Peyer's patch (tissue), 4 donors: ENCODE measurements at places on chromosomes 1 and 21. TPM values are rescaled to one million over a fixed set of nuclear protein-coding genes. Genes with fewer than 3 reads are reported as not detected.

DNA sequence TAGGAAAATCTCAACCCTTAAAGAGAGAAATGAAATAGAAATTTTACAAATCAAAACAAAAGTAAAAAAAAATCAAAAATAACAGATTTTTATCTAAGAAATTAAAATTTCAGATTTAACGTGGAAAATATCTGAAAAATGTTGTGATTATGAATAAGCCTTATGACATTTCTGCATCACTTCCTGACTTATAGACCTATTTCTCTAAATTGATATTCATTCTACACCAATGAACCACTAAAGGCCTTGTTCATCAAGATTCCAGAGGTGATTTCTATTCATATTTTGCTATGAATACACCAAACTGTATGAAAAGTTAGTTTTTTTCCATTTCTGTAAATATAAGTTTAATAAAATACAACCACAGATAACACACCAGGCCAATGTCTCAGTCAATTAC is 261.5 kb downstream of the SMYD3 start:
- no peak for DNase-seq
- H3K36me3 ChIP-seq, result no peaks in the 10 kb centered on the region
- no peak overlapping the region for H3K4me3 ChIP-seq
- no peak overlapping the region for H3K27ac ChIP-seq
- H3K4me1 ChIP-seq, result no peaks in the 10 kb centered on the region
- H3K27me3 ChIP-seq, result no peaks in the 10 kb centered on the region

- no peak within 1 kb of the TSS for H3K4me3 ChIP-seq
- H3K27ac ChIP-seq, result no peak within 1 kb of the TSS
- no peaks in the 10 kb centered on the region for H3K36me3 ChIP-seq
- no peaks in the 10 kb centered on the region for H3K27me3 ChIP-seq
- peaks cover 7% of the 10 kb centered on the region for H3K4me1 ChIP-seq
- no peak for DNase-seq
These were observed at the start of gene ARHGEF19 for GRCh38 chr1:16212251-16212961. Gene ARHGEF19, minus strand, starts transcription at chr1:16212652. Its CDS starts 3,598 bp downstream, at chr1:16209054.

GRCh38 chr1:18241891-18242290 is 134.3 kb downstream of the IGSF21 start:
- no peak overlapping the region for H3K4me3 ChIP-seq
- DNase-seq, result no peak
- no peak overlapping the region for H3K27ac ChIP-seq
- no peaks in the 10 kb centered on the region for H3K36me3 ChIP-seq
- no peaks in the 10 kb centered on the region for H3K4me1 ChIP-seq

- no peaks in the 10 kb centered on the region for H3K36me3 ChIP-seq
- H3K27me3 ChIP-seq, result no peaks in the 10 kb centered on the region
- H3K4me3 ChIP-seq, result no peak overlapping the region
- no peak for DNase-seq
- no peak overlapping the region for H3K27ac ChIP-seq
- no peaks in the 10 kb centered on the region for H3K4me1 ChIP-seq
These were observed 963.7 kb upstream of the ADGRL2 start for GRCh38 chr1:80837066-80837465.

The NMNAT1 gene
- 23.3 TPM for total RNA-seq

GRCh38 chr1:220511785-220512184 is 16.2 kb upstream of the MARK1 start:
- no peaks in the 10 kb centered on the region for H3K36me3 ChIP-seq
- H3K4me1 ChIP-seq, result no peaks in the 10 kb centered on the region
- no peaks in the 10 kb centered on the region for H3K27me3 ChIP-seq
- H3K27ac ChIP-seq, result no peak overlapping the region

The KLHDC8A gene
- not detected for total RNA-seq

DNA sequence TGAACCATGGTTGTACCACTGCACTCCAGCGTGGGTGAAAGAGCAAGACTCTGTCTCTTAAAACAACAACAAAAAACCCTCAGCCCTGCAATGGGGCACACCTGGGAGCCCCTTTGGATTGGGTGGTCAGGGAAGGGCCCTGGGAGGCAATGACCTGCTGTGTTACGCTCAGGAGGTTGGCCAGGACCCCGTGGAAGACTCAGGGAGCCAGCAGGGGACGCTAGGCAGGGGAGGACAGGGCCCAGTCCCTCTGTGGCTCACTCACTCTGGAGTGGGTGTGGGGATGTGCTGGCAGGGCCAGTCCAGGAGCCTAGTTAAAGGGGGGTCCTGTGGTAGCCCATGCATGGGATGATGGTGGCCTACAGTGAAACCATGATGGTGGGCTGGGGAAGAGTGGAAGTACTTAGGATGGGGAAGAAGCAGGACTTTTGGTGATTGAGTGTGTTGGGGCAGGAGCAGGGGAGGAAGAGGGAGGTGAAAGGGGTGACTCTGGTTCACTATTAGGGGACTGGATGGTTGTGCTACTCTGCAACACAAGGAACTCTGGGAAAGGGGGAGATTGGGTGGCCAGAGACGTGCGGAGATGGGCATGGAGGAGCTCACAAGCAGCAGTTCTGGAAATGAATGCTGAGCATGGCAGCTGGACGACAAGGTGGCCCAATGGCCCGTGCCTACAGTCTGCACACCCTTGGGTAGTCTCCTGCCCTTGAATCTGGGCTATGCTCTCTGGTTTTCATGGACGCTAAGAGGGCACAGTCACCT is 56.3 kb upstream of the FAM20B start:
- H3K36me3 ChIP-seq, result no peaks in the 10 kb centered on the region
- no peak overlapping the region for H3K27ac ChIP-seq
- no peaks in the 10 kb centered on the region for H3K4me1 ChIP-seq

The PRDM16 gene
- total RNA-seq, result 9.9 TPM

The FGR gene
- total RNA-seq, result 3.9 TPM

- H3K27ac ChIP-seq, result no peak overlapping the region
- H3K36me3 ChIP-seq, result no peaks in the 10 kb centered on the region
- no peaks in the 10 kb centered on the region for H3K4me1 ChIP-seq
- no peaks in the 10 kb centered on the region for H3K27me3 ChIP-seq
These were observed 142.9 kb downstream of the TIAM1 start for GRCh38 chr21:31201144-31201543.

GRCh38 chr1:234518876-234519275 is 39.9 kb upstream of the TARBP1 start:
- no peaks in the 10 kb centered on the region for H3K27me3 ChIP-seq
- H3K27ac ChIP-seq, result no peak overlapping the region
- H3K4me1 ChIP-seq, result peaks cover 4% of the 10 kb centered on the region
- H3K4me3 ChIP-seq, result no peak overlapping the region

- no peak overlapping the region for H3K4me3 ChIP-seq
- H3K27me3 ChIP-seq, result no peaks in the 10 kb centered on the region
- DNase-seq, result no peak
- H3K36me3 ChIP-seq, result no peaks in the 10 kb centered on the region
- no peak overlapping the region for H3K27ac ChIP-seq
- no peaks in the 10 kb centered on the region for H3K4me1 ChIP-seq
These were observed 66.9 kb upstream of the TINAGL1 start for GRCh38 chr1:31509124-31510072.

The TPR gene
- total RNA-seq, result 81.1 TPM

The NT5C1A gene
- total RNA-seq, result not detected

DNA sequence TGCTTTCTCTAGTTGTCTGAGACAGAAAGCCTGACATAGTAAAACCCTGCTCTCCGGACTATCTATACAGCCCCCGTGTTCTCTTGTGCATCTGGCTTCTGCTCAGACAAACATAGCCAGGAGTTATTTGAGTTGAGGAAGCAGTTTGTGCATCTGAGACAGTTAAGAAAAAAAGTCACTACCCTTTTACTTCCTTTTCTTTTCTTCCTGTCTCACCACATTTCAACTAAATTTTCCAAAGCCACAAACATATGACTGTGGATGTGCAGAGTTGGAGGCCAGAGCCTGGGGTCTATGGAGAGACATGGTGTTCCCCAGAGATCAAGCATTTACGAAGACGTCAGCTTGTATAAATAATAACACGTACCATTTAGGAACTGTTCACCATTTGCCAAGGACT is 158.5 kb upstream of the FGGY start:
- no peak overlapping the region for H3K27ac ChIP-seq
- no peaks in the 10 kb centered on the region for H3K36me3 ChIP-seq
- DNase-seq, result no peak
- H3K4me3 ChIP-seq, result no peak overlapping the region
- no peaks in the 10 kb centered on the region for H3K27me3 ChIP-seq

DNA sequence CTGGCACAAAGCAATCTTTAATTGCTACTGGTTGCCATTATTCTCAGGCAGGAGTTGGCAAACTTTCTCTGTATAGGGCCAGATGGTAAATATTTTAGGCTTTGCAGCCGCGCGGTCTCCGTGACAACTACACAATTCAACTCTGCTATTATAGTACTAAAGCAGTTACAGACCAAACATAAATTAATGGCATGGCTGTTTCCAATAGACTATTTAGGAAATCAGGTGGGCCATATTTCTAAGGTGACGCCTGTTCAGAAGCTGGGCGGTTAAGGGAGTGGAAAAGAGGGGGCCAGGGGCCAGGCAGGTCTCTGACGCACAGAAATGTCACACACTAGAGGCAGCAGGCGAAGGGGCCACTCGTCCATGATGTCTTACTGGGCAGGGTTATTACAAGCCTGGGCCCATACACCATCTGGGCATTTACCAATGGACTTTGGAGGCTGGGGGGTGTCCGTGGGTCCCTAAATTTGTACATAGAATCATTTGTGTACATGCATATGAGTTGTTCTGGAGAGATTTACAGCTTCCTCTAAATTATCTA is 80.1 kb downstream of the STUM start:
- no peak overlapping the region for H3K4me3 ChIP-seq
- H3K27me3 ChIP-seq, result no peaks in the 10 kb centered on the region
- peaks cover 5% of the 10 kb centered on the region for H3K36me3 ChIP-seq

- no peak overlapping the region for H3K4me3 ChIP-seq
- H3K36me3 ChIP-seq, result no peaks in the 10 kb centered on the region
- no peaks in the 10 kb centered on the region for H3K4me1 ChIP-seq
- H3K27ac ChIP-seq, result no peak overlapping the region
- H3K27me3 ChIP-seq, result no peaks in the 10 kb centered on the region
- DNase-seq, result no peak
These were observed 7.2 kb downstream of the LRP8 start for GRCh38 chr1:53320646-53321045.

GRCh38 chr1:30125821-30126170 is 597.6 kb downstream of the MATN1 start:
- no peak overlapping the region for H3K4me3 ChIP-seq
- H3K27ac ChIP-seq, result no peak overlapping the region
- no peak for DNase-seq
- no peaks in the 10 kb centered on the region for H3K36me3 ChIP-seq

DNA sequence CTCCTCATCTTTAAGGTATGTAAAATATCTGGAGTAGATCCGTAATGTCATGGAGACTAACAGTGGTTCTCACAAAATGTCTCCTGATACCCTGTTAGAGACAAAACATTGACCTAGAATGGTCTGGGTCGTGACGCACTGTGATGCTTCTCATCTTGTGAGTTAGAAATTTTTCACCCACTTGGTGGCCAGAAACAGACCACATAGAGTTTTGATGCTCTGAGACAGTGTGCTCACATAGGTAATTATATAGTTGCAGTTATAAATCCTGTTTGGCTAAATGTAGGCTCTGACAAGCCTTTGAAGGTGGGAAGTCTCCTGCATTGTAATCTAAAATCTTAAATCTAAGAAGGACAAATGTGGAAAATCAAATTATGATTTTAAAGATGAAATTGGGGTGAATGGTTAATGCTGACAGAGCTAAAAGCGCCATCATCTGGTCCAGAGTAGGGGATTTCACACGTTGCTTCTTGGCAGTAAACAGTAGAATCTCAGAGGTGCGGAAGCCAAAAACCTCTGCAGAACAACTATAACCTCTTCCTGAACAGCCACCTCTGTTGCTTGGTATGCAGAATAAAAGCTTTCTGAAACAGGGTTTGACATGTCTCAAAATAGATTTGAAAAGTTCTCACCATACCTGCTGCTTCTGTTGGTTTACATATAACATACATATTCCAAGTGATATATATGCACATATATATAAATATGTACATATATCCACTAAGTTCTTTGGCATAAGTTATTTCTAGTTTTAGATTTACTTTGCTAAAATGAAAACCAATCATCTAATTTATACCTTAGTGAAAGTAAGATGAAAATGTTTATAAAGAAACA is 17.1 kb downstream of the RPAP2 start:
- H3K4me3 ChIP-seq, result no peak overlapping the region
- H3K36me3 ChIP-seq, result no peaks in the 10 kb centered on the region

The COL8A2 gene
- 0.83 TPM for total RNA-seq

The CD1E gene
- not detected for total RNA-seq

GRCh38 chr1:55310505-55310971 is 95.4 kb upstream of the USP24 start:
- no peaks in the 10 kb centered on the region for H3K4me1 ChIP-seq
- no peak overlapping the region for H3K4me3 ChIP-seq
- no peak for DNase-seq
- no peak overlapping the region for H3K27ac ChIP-seq
- H3K27me3 ChIP-seq, result no peaks in the 10 kb centered on the region

- DNase-seq, result no peak
- H3K4me1 ChIP-seq, result no peaks in the 10 kb centered on the region
- H3K27ac ChIP-seq, result no peak overlapping the region
These were observed 49.1 kb upstream of the CSF3R start for GRCh38 chr1:36531833-36532232.
